ENCODE measurements at places on chromosomes 2 and 18.

DNA sequence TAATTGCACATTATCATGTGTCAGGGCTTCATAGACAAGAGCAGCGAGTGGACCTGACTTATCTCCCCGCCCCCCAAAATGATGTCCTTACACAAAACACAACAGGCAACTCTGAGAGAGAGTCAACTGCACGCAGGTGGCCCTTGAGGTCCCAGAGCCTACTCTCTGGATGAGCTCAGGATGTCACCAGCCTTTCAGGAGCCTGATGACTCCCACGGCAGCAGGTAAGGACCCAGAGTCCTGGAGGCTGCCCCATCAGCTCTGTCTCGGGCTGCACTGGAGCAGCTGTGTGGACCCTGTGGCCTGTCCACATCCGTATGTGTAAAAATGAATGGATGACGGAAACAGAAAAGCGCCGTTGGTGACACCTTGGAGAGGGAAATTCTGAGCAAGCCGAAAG lies 130.9 kb downstream of the HDAC4 start:
- no peak for DNase-seq

GRCh38 chr2:212814941-212815340 lies 276.3 kb upstream of the ERBB4 start:
- no peak for DNase-seq

- DNase-seq, result peak; percentile 81
Measured at GRCh38 chr2:68441179-68441993, 25.7 kb downstream of the FBXO48 start.

DNA sequence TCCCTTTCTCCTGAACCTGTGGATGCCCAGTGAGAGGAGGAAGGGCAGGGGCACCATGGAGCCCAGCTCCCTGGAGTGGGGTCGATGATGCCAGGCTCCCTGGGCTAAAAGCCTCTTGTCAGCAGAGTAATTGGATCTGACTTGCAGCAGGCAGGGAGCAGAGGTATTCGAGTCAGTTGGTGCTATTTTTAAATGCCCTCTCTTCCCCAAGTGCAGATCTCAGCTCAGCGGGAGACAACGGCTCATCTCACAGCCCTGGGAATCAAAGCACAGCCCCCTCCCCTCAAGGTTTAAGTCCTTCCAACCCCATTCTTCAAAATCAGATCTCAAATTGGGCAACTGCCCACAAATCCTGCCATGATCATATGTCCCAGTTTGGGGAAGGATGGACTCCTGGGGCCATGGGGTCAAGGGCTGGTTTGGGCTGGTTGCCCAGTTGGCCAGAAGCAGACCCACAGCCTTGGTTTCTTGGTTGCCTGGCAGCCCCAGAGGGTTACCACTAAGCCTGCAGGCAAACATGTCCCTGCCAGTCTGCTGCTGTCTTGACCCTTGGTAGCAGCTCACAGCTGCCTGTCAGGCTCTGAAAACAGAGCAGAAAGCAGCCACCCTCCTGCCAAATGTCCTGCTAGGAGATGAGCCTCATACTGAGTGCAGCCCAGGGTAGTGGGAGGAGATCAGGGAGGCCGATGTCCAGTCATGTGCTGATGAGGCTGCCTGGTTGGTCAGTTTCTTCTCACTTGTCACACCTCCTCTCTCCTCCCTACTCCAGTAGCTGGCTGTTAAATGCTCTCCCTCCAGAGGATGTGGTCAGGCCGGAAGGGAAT lies 244.9 kb downstream of the LOXHD1 start:
- DNase-seq, result no peak

GRCh38 chr2:76311728-76312127 lies 601.0 kb upstream of the GCFC2 start:
- no peak for DNase-seq

DNA sequence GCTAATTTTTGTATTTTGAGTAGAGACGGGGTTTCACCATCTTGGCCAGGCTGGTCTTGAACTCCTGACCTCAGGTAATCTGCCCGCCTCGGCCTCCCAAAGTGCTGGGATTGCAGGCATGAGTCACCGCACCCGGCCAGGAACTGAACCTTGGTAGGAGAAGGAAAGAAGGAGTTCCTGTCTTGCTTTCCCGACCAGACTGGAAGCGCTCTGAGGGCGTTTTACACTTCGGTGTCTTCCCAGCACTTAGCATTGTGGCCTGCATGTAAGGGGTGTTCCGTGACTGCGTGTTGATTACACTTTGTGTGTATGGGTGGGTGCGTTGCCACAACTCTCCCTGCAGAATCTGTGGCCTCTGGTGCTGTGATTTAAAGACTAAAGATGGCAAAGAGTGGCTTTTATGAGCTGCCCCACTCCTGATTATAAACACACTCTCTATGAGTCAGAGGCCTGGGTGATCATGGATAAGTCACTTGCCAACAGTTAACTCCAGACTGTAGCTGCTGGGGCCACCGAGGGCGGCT lies 46.0 kb downstream of the ODC1 start:
- DNase-seq, result no peak

- DNase-seq, result no peak
Measured at GRCh38 chr2:206198677-206199076, 39.0 kb downstream of the EEF1B2 start.

GRCh38 chr2:97812931-97813330 lies 99.6 kb downstream of the ZAP70 start:
- DNase-seq, result no peak

- DNase-seq, result no peak
Measured at GRCh38 chr2:42871372-42871771, 79.0 kb upstream of the HAAO start.

- no peak for DNase-seq
Measured at GRCh38 chr2:15642011-15642814, 50.5 kb downstream of the DDX1 start.

DNA sequence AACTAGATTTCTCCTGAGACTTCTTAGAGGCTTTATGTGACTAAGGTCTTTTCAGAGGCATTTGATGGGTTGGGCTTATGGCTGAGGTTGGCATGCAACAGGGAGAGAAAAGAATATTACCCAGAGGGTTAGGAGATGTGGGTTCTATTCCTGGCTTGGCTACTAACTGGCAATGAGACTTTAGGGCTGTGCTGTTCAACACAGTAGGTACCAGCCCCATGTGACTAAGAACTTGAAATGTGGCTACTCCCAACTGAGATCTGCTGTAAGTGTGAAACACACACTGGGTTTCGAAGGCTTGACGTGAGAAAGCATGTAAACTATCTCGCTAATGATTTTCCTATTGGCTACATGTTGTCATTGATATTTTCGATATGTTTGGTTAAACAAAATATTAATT lies 324.9 kb upstream of the SLC14A2 start:
- DNase-seq, result no peak

DNA sequence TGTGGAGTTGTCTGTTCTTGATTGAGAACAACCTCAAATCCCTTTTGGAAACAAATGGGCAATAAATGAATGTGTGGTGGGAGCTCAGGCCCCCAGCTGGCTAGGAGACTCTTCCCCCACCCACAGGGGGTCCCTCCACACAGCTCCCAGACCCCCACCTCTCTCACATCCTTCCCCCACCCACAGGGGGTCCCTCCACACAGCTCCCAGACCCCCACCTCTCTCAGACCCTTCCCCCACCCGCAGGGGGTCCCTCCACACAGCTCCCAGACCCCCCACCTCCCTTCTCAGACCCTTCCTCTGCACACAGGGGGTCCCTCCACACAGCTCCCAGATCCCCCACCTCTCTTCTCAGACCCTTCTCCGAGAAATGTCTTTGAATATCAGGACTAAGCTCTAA lies 79.0 kb upstream of the CTDP1 start:
- no peak for DNase-seq

DNA sequence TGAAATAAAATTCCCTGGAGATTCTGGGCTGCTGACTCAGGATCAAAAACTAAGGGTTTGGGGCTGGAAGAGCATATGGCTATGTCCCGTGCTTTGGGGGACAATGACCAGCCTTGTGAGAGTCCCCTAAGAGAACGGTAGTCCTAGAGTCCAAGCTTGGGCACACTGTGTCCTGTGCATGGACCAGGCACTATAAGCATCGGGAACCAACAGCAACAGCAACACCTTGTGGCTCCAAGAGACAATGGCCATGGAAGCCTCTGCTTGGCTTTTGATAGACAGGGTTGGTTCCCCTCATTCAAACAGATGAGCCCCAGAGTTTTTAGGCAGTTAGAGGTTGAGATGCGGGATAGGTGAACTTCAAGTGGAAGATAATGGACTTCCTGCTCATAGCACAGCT lies 294.4 kb upstream of the CHAC2 start:
- DNase-seq, result no peak

GRCh38 chr18:46283895-46284295 lies 179.7 kb downstream of the HAUS1 start:
- DNase-seq, result no peak

- no peak for DNase-seq
Measured at GRCh38 chr18:11728249-11728648, 39.2 kb downstream of the GNAL start.

- DNase-seq, result no peak
Measured at GRCh38 chr2:211833582-211834279, 704.9 kb downstream of the ERBB4 start.

GRCh38 chr2:144084114-144084661 lies 435.7 kb downstream of the ZEB2 start:
- DNase-seq, result no peak

GRCh38 chr18:41058351-41059125 lies 896.5 kb upstream of the PIK3C3 start:
- DNase-seq, result no peak

- DNase-seq, result no peak
Measured at GRCh38 chr2:233005096-233005495, 8.0 kb downstream of the NGEF start.

DNA sequence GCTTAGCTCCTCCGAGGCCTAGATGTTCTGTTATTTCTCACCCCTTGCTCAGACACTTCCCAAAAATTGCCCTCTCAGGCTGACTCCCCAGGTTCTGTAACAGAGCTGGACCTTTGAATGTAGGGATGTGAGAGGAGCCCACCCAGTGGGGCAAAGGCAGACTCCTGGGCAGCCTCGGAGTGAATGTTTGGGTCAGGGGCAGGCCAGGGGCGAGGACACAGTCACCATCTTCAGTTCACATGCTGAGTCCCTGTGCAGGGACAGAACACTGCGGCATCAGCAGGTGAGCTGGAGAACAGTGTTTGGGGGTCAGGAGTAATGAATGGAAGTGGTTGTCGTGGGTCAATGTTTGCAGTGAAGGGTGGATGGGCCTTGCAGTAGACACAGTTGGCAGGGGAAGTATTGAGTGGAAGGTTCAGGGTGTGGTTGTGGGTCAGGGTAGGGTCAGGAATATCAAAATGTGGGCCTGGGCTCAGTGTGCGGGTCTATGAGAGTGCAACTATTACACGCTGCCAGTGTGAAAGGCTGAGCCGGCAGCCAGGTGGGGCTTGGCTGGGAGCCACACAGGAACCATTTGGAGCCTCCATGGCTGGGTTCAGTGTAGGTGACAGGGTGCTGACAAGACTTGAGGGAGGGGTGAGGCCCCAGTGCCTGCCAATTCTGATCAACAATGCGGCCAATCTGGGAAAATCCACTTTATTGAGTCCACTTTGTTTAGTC lies 4.4 kb downstream of the IHH start:
- no peak for DNase-seq

- DNase-seq, result no peak
Measured at GRCh38 chr2:96631804-96632435, 6.2 kb downstream of the KANSL3 start.

DNA sequence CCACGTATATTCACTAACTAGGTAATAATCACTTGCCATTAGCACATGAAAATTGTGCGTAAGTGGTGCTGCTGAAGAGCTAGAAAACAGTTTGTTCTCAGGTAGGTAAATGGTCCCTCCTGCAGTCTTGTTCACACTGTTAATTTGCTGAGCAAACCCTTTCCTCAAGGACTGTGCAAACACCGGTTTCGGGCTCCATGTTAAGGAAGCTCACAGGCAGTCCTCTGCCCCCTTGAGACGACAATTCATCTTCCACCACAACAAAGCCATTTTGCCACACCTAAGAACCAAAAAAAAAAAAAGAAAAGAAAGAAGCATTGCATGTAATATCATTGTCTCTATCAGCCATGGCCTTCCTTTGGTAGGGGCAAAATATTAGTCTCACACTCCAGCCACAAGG lies 193.9 kb downstream of the BCL11A start:
- DNase-seq, result no peak

DNA sequence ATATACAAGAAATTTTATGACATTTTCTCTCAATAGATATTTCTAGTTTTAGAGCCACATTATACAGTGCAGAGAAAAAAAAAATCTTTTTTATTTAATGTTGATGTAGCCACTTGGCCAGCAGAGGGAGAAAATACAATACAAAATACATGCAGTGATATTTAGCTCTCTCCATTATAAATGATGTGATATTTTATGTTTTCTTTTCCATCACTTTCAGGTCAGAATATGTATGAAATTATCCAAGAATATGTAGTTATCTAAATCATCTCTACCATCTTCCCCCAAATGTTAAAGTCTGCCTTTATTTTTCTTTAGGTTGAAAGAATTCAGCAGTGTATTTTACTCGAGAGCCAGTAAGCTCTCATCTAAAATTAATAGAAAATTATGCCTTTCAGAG lies 533.6 kb upstream of the FSHR start:
- DNase-seq, result no peak

DNA sequence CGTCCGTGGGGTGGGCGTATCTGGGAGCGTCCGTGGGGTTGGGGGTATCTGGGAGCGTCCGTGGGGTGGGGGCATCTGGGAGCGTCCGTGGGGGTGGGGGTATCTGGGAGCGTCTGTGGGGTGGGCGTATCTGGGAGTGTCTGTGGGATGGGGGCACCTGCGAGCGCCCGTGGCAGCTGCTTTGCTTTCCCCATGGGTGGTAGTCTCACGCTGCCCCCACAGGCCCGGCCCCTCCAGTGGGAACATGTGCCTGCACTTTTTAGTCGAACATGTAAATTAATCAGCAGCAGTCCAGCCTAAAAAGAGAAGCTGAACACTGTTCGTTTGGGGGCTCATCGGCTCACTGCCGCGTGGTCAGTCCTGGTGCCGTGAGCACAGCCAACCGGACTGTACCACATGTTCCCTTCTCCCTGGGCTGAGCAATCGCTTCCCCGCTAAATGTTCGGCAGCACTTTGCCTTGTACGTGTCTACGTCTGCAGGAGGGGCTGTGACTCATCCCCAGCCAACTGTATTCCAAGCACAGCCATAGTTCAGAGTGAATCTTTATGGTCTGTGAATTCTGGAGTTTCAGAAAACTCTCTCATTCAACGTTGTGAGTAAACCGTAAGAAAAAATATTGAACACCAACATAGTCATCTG lies 271.5 kb downstream of the AGAP1 start:
- DNase-seq, result no peak

GRCh38 chr18:72895548-72895947 lies 27.8 kb upstream of the NETO1 start:
- DNase-seq, result no peak

- no peak for DNase-seq
Measured at GRCh38 chr2:24909555-24910177, 10.4 kb downstream of the ADCY3 start.

DNA sequence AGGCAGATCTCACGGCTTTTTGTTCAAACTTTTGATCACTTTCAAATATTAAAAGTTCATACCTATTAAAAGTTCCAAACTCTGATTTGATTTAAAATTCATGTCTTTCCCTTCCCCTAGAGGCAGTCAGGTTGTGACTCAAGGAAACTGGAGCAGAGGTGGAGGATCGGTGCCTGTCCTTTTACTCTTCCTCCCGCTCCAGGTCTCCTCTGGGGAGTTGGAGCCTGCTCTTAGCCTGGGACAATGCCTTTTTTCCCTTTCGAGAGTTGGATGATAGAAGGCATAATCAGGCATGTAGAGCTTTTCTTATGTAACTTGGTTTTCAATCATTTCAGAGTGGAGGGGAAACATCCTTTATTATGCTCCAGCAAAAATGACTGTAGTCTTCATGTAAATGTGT lies 1706.1 kb upstream of the CELF4 start:
- no peak for DNase-seq

Measured in NK-92 treated with Interleukin-12 subunit alpha and Interleukin-12 subunit beta, amount 100 ng/mL, for 24 hours (cell line).